Stimulated activated naive CD8-positive, alpha-beta T cell treated with anti-CD3 and anti-CD28 coated beads, Interleukin-15, Interleukin-2, amounts not matched to agents 100 U/mL and 50 U/mL, for 24 hours (primary cell): ENCODE measurements at places on chromosomes 16 and 17.

GRCh38 chr17:27370776-27371175, 76.9 kb downstream of the WSB1 start:
- DNase-seq = no peak

GRCh38 chr16:189604-190186, 9.4 kb downstream of the HBQ1 start:
- no peak for DNase-seq

DNA sequence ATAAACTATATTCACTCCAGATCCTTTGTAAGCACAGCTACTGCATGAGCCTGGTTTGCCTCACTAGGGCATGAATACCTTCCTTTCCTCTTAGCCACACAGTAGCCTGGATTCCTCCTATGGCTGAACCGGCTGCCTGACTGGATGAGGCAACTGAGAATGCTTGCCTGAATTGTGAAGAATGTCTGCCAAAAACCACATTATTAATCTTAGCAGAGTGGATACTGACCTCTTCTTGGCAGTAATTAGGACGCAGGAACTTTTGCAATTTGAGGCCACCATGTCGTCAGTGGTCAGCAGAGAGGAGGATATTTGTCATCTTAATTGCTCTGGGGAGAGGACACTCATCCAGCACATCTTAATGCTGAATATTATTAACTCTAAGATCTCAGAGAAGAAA, 651.8 kb upstream of the GOT2 start:
- DNase-seq = no peak

- DNase-seq = peak; percentile 44
Measured at GRCh38 chr17:63950940-63951907, 19.1 kb upstream of the CD79B start.

DNA sequence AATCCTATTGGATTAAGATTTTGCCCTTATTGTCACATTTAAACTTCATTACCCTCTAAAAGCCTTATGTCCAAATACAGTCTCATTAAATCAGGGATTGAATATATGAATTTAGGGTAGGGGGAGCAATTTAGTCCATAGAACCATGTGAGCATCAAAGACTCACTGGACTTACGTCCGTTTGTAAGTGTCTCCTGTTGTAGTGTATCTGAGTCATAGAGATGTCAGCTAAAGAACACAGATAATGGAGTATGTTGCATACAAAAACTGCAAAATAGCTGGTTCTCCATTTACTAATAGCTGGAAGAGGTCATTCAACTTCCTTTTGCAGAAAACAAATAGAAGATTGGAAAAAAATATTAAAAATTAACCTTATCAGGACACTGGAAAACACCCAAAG, 599.1 kb upstream of the SOX9 start:
- DNase-seq = no peak

GRCh38 chr16:3112058-3112880, at the start of gene ZNF205:
TSS of gene ZNF205 (plus strand) at chr16:3112586. CDS start at chr16:3113431, 845 bp downstream.
- no peak for DNase-seq

GRCh38 chr17:36679815-36680467, 78.6 kb downstream of the MRM1 start:
- no peak for DNase-seq

GRCh38 chr16:16073891-16074881, 124.8 kb downstream of the ABCC1 start:
- no peak for DNase-seq

DNA sequence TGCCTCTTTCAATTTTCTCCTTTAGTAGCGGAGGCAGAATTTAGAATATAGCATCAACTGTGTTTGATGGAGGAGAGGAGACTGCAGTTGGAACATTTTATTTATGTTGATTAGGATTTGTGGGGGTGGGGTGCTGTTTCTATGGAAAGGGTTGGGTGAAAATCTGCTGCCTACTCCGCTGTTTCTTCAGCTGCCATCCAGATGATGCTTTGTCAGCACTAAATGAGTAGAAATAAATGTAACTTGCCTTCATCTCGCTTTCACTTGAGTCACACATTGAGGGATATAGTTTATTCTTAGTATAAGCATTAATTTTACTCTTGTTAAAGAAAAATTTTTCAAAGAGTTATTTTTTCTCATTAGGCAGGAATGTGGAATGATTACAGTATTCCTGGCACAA, 42.1 kb downstream of the ABHD15 start:
- no peak for DNase-seq

DNA sequence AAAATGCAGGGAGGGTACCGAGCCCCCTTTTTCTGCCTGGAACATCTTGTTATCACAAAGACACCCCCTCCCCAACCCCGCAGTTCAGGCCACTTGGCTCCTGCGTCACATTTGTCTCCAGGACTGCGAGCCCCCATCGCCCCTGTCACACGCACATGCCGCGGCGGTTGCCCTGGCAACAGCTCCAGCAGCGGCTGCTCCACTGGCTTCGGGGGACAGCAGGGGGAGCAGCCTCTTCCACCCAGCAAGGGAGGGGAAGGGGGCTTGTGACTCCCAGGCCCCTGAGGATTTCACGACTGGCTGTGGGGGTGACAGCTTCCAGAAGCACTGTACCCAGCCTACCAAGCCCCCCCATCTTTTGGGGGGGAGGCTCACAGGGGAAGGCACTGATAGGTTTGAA, 2.6 kb downstream of the BAIAP3 start:
- no peak for DNase-seq

- no peak for DNase-seq
Measured at GRCh38 chr16:86568677-86569623, 2.3 kb downstream of the FOXC2 start.

- no peak for DNase-seq
Measured at GRCh38 chr16:85187447-85187846, 75.2 kb upstream of the CIBAR2 start.

GRCh38 chr17:869086-869485, 86.9 kb downstream of the MRM3 start:
- DNase-seq = no peak

- DNase-seq = no peak
Measured at GRCh38 chr17:57892820-57893595, 43.2 kb upstream of the MRPS23 start.

DNA sequence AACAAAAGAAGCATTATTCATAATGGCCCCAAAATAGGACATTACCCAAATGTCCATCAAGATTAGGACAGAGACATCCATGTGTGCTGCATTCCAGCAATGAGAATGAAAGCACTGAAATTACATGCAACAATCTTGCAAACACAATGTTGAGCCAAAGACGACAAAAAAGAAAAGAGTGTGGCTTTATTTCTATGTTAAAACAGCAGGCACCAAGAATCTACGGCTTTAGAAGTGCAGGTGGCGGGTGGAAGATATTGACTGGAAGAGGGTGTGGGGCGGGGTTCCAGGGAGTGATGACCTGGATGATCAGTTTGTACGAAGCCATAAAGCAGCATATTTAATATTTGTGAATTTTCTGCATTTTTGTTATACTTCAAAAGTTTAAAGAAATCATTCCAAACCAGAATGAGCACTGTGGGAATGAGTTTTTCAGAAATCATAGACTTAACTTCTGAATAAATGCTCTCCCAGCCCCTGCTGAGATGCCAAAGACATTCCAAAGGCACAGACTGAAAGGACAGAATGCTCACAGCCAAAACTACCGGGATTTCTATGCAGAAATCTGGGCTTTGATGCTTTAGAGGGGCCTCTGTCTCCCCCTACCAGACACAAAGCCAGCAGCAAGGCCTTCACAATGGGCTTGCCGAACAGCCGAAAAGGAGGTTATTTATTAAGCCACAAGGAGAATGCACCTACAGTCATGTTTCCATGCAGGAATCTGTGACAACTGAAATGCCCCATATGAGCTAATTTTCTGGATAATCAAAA, 361.6 kb downstream of the GRIN2A start:
- no peak for DNase-seq

DNA sequence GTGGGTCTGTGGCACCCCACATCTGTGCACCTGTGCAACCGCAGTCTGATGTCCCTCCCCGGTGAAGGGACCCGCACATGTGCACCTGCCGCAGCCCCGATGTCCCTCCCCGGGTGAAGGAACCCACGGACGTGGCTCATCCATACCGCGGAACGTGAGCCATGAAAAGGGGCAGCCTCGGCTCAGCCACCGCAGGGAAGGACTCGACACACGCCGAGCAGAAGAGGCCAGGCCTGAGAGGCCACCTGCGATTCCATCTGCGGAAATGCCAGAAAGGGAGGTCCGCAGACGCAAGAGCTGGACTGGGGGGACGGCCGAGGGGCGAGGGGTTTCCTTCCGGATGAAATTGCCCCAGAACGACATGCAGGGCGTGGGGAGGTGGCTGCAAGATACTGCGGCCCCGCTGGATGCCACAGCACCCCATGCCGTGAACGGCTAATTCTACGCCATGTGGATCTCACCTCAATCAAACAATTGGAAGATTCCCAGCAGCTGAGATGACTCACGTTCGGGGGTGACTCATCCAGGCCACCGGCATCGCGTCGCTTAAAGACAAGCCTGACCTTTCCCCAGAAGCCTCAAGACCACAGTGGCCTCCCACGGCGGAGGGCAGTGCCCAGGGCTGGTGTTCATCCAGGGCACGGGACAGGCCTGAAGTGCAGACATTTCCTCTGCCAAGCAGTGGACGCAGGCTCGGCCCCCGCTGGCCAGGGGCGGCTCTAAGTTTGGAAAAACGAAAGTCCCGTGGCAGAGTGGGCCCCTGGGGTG, 21.0 kb downstream of the SOX8 start:
- peak; percentile 89 for DNase-seq

DNA sequence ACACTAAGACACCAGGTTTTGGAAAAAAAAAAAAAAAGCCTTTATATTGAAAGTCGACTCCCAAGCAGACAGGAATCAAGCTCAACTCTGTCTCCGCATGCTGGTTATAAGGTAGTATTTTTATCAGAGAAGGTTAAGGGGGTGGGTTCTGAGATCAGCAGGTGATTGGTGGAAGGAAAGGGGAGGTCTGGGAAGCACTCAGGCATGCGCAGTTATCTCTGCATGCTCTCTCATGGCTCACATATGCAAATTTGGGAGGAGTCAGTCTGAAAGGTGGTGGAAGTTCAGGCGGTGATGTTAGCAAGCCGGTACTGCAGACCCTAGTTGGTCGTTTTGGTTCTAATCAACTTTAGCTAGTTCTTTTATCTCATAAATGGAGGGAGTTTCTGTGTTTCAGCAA, 357.6 kb upstream of the C16orf82 start:
- DNase-seq = no peak

GRCh38 chr16:25257956-25258860, 563 bp upstream of the ZKSCAN2 start:
- peak; percentile 82 for DNase-seq

GRCh38 chr17:8894673-8895578, 27.5 kb upstream of the PIK3R6 start:
- DNase-seq = peak; percentile 55

DNA sequence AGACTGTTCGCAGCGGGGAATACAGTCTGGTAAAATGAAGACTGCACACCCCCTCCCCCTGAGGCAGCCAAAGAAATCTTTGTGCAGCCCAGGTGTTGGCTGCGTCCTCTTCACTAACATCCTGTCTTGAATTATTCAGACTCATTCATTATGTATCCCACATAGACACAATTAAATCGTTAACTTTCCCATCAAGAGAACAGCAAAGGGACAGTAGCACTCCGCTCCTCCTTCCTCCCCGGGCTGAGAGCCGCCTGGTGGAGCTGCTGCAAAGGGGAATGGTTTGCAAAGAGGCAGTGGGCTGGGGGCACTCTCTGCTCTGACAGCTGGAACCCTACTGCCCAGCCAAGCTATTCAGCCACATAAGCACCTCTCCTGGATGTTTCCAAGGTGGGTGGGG, 290.0 kb upstream of the SOX9 start:
- no peak for DNase-seq

DNA sequence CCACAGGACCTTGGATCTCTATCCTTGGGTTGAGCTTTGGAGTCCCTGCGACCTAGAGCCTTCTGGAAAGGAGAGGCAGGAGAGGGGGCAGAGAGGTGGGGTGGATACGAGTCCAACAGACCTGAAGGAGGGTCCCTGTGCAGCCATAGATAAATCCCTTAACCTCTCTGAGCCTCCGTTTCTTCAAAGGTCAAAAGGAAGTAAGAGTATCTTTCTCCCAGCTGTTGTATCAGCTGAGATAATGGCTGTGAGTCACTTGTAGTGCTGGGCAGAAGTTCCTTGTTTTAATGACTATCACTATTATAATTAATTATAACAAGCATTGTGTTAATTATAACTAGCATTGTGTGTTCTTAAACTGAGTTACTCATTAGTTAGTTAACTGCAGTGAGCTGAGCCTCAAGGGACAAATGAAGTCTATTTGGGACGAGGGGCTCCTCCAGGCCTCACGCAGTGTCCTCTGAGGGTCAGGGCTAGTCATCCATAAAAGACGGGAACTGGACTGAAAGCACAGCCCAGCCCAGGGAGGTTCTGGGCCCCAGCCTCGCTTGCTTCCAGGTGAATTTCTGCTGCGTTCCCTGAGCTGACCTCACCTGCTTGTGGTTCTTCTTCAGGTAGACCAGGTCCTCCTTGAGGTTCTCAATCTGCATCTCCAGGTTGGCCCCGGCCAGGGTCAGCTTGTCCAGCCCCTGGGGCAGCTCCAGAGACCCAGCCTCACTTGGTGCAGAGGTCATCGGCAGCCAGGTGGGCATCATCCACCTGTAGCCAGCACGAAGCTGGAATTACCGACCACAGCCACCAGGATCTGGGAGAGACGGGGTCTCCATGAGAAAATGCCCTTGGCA, 5.7 kb upstream of the KRT17 start:
- no peak for DNase-seq

- DNase-seq = no peak
Measured at GRCh38 chr17:3771140-3771539, 29.8 kb downstream of the ITGAE start.

GRCh38 chr17:57879437-57880085, 29.7 kb upstream of the MRPS23 start:
- DNase-seq = no peak

DNA sequence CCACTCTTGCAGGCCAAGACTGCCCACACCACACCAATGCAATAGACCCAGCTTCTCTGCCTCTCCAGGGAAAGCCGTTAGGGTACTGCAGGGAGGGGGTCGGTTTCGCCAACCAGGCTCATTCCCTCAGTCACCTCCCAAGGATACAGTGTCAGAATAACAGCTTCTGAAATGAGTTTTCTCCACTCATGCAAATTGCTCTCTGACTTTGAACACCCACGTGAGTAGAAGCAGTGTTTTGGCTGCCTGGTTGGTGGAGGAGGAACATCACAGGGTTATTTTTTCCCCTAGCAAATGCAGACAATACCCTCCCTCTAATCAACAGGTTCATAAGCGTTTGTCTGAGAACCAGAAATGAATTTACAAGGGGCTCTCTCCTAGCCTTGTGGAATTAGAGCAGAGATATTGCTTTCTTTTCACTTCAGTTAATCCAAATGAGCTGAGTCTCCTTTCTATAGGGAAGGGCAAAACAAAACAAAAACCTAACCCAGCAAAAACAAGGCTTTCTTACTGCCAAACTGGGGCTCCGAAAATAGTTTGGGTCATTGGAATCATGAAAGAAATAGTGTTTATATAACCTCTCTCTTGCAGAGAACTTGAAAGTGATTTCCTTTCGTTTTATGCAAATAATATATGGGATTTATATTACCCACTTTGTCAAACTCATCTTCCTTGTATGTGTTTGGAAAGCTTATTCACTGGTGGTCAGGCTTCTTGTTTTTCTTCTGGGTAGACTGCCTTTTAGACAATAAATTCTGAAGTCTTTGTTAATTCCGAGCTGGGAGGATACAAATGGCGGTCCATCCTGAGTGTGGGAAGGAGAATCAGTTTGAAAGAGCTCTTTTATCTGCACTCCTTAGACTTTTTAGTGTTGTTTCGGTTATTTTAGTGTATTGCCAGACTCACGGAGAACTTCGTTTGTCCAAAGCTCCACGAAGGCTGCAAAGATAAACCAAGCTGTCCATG, 229.9 kb downstream of the MSI2 start:
- no peak for DNase-seq

GRCh38 chr17:65446838-65447526, 114.5 kb downstream of the AXIN2 start:
- DNase-seq = no peak

- DNase-seq = no peak
Measured at GRCh38 chr17:65230040-65230439, 92.9 kb downstream of the RGS9 start.
